Astrocyte of the spinal cord (primary cell): ENCODE measurements at places on chromosomes 1 and 21.

GRCh38 chr1:178928976-178929375 is 58.1 kb upstream of the ANGPTL1 start:
- no peak for DNase-seq

- DNase-seq, result no peak
Observed at GRCh38 chr1:87937831-87938395, 609.2 kb downstream of the LMO4 start.

GRCh38 chr1:200291106-200291505 is 118.7 kb downstream of the ZNF281 start:
- no peak for DNase-seq

DNA sequence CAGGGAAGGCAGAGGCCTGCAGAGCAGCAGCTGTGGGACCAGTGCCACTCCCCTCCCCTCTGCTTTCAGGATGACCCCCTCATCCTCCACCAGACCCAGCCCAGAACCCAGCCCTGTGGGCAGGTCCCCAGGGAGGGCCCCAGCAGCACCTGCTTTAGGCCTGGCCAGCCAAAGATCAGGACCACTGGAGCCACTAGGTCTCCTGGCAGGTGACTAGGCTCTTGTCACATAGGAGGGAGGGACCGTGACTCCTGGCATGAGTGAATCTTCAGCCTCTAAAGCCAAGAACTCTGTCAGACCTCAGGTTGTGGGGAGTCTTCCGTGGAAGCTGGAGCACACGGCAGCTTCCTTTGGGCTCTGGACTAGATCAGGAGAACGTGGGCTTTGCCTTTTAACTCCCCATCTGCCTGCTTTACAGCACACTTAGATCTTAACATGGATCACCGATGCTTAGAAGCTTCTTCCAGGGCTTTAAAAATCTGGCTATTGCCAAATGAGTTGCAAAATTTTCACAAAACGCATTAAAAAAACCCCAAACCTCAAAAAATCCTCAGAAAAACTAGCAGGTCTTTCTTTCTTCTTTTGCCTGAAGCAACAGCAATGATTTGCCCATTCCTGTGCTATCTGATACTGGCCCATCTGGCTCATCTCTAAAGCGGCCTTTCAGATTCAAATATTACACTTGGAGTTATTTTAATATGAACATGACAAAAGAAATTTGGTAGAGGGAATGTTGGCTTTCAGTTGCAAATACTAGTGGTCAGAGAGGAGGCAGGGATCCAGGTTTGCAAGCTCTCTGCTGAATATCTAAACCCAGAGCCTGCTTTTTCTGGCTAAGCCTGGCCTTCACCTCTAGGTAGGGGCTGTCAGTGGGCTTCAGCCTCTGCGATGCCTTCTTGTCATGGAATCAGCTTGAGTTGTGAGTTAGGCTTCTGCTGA is 235.2 kb downstream of the SDCCAG8 start:
- peak; percentile 71 for DNase-seq

GRCh38 chr1:244296003-244296402 is 155.7 kb downstream of the ADSS2 start:
- DNase-seq, result no peak

- no peak for DNase-seq
Observed at GRCh38 chr1:109807402-109807801, 43.7 kb upstream of the EPS8L3 start.

- no peak for DNase-seq
Observed at GRCh38 chr1:118247593-118247992, 62.6 kb upstream of the SPAG17 start.

DNA sequence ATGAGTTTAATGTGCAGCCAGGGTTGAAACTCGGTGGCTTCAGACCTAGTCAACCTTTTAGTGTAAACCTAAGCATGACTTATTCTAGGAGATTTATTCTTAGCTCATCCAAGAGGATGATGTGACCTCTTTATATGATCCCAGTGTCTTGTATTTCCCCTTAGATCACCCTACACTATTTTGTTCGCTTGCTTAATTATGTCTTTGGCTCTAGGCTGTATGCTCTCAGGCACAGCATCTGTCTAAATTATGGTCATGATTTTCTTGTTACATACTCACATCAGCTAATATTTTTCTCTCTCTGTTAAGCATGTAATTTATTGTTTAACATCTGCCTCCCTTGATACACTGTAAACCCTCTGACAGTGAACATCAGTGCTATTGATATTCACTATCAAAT is 19.1 kb downstream of the COL11A1 start:
- no peak for DNase-seq

- DNase-seq, result no peak
Observed at GRCh38 chr1:2641381-2642130, 8.7 kb upstream of the MMEL1 start.

GRCh38 chr1:54080598-54081049 is 27.2 kb downstream of the TCEANC2 start:
- DNase-seq, result no peak

GRCh38 chr21:15092745-15093144 is 27.9 kb upstream of the NRIP1 start:
- no peak for DNase-seq

GRCh38 chr1:158547533-158547932 is 6.7 kb downstream of the OR6Y1 start:
- no peak for DNase-seq

- no peak for DNase-seq
Observed at GRCh38 chr1:46368791-46369190, 25.3 kb upstream of the FAAH start.

GRCh38 chr1:197567442-197567841 is 207.8 kb downstream of the DENND1B start:
- no peak for DNase-seq

GRCh38 chr1:35856964-35857363 is 26.0 kb upstream of the AGO1 start:
- no peak for DNase-seq

DNA sequence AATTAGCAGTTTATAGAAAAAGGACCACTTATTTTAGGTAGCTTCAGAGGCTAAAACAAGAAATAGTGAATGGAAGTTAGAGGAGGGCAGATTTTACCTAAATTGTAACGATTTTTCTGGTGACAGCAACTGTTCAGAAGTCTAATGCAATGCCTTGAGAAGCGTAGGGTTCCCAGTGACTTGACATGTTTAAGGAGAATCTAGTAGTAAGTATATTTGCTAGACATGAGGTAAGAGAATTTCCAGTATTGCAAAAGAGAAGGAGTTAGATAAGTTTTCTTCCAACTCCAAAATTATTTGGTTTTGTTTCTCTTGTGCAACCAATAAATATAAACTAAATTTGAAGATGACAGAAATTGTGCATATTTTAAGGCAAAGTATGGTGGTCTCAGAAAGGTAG is 140.0 kb downstream of the SMYD3 start:
- no peak for DNase-seq

DNA sequence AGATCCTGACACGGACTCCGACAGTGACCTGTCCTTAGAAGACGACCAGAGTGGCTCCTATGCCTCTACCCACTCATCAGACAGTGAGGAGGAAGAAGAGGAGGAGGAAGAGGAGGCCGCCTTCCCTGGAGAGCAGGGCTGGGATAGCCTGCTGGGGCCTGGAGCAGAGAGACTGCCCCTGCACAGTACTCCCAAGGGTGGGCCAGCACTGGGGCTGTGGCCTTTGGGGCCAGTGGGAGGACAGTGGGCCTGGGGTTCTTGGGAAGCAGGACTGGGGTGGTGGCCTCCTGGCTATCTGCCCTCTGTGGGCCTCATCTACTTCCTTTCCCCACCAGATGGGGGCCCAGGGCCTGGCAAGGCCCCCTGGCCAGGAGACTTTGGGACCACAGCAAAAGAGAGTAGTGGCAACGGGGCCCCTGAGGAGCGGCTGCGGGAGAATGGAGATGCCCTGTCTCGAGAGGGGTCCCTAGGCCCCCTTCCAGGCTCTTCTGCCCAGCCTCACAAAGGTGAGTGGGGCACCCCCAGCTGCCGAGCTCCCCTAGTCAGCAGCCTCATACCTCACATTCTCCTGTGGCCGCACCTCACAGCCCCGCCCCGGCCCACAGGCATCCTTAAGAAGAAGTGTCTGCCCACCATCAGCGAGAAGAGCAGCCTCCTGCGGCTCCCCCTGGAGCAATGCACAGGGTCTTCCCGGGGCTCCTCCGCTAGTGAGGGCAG is 10.0 kb downstream of the PSRC1 start:
- DNase-seq, result no peak

GRCh38 chr1:21511579-21512522 is 2.6 kb downstream of the ALPL start:
- DNase-seq, result peak; percentile 97

GRCh38 chr1:145926686-145927062 is 610 bp downstream of the RBM8A start:
- DNase-seq, result peak; percentile 12

- no peak for DNase-seq
Observed at GRCh38 chr1:6454856-6455751, 10.9 kb downstream of the TNFRSF25 start.

- DNase-seq, result no peak
Observed at GRCh38 chr21:18129526-18129925, 115.1 kb upstream of the CHODL start.

DNA sequence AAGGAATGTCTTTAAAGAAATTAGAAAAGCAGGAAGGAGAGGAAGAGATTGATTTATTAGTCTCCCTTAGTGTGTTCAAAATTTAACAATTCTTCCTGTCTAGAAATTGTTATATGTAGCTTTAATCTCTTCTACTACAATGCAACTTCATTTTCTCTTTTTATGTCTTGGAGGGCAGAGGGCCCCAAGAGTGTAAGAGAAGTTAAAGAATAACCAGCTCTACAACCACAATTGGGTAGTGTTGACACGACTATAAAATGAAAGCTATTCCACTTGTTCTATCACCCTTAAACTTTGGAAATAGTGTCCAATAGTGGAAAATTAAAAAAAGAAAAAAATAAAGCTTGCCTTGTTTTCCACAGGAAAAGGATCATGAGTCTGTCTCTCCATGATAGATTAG is 82.6 kb upstream of the DPYD start:
- DNase-seq, result no peak

GRCh38 chr1:31615414-31615813 is 2.1 kb upstream of the HCRTR1 start:
- DNase-seq, result no peak

GRCh38 chr1:228346731-228347130 is 59.9 kb downstream of the TRIM11 start:
- DNase-seq, result no peak

DNA sequence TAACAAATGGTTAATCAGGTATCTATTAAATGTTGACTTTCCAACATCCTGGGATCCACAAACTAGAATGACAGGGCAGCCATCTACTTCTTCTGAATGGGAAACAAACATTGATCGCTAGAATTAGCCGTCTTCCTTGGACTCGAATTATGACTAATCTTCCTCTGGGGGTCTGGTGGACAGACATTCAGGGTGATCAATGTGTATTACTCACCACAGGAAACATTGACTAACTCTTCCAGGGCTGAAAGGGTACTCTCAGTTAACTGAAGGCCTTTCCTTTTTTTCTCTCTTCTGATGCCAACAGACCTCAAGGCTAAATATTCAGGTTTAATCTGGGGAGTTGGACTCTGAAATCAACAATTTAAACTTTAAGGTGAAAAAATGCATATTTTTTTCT is 9.5 kb downstream of the NOL9 start:
- peak; percentile 82 for DNase-seq

- DNase-seq, result no peak
Observed at GRCh38 chr1:31476891-31477846, 64.2 kb downstream of the SERINC2 start.

DNA sequence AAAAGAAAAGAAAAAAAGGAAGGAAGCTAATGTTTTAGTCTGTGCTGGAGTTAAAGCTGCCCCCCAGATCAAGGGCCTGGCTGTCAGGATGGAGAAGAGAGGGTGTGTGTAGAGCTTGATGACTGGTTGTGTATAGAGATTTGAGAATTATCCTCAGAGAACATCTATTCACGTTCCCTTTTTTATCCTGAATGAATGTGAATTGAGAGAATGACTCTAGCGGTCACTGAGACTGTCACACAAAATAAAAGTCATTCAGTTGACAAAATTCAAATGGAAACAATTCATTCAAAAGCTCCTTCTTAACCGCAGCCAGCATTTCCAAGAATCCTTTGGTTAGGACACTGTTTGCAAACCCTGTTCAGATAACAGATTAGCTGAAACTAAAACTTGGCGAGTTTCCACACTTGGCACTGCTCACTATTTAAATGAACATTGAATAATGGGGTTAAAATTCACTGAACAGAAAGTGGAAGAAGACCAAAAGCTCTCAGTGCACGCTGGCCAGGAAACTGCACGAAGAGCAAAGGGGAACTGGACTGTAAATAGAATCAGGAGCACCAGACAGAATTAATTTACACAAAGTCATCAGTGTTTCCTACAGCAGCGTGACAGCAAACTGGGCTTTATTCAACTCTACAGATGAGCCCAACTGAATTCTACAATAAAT is 13.6 kb upstream of the FAM89A start:
- DNase-seq, result peak; percentile 83

DNA sequence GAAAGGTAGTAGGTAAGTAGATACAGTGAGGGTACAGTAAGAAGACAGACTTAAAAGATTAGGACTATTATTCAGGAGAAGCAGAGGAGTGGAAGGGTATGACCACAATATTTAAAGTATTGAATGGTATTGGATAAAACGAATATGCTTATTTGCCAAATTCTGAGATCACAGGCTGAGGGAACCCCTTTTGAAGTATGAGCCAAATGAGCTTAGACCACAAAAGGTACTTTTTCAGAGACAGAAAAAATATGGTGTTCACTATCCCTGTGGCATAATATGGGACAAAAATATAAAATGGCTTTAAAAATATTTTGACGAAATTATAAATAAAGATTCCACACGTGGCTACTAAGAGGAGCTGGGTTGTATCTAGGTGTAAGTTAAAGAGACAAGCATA is 880 bp upstream of the MTF2 start:
- DNase-seq, result no peak

DNA sequence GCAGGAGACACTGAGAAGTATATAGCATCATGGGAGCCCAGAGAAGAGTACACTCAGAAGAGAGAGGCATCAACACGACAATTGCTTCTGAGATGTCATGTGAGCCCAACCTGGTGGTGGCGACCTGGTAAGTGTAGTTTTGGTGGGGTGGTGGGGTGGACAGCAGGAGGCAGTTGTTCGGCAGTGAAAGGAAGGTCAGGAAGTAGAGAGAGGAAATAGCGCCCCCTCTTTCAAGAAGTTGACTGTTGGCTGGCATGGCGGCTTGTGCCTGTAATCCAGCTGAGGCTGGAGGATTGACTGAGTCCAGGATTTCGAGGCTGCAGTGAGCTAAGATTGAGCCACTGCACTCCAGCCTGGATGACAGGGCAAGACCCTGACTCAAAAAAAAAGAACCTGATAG is 12.6 kb downstream of the RSPO1 start:
- no peak for DNase-seq

DNA sequence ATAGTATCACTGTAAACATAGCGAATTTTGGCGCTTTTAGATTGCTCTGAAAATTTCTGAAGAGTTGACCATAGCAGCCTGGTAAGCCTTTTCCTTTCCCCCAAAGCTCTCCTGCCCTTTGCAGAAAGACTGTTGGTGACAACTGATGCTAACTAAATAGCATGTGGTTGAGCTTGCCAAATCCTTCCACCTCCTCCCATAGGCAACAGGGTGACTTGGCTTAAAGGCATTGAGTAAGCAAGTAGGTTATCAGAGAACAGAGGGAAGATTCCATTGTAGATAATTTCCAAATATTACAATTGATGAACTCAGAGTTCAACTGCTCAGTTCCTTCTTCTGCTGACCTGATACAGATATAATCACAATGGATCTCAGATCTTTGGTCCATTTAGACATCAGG is 19.9 kb upstream of the HMGCL start:
- DNase-seq, result no peak

GRCh38 chr21:43873673-43874072 is 8.7 kb downstream of the AGPAT3 start:
- DNase-seq, result no peak

GRCh38 chr1:60895252-60895651 is 187.1 kb upstream of the NFIA start:
- DNase-seq, result peak; percentile 20

- no peak for DNase-seq
Observed at GRCh38 chr1:55623311-55623710, 408.1 kb upstream of the USP24 start.
